ENCODE measurements at places on chromosomes 5 and 9. TPM values are rescaled to one million over a fixed set of nuclear protein-coding genes. Genes with fewer than 3 reads are reported as not detected.

GRCh38 chr9:18343784-18344183 is 130.2 kb upstream of the ADAMTSL1 start:
- DNase-seq: no peak

Gene CTXN3
- not detected for polyA plus RNA-seq

DNA sequence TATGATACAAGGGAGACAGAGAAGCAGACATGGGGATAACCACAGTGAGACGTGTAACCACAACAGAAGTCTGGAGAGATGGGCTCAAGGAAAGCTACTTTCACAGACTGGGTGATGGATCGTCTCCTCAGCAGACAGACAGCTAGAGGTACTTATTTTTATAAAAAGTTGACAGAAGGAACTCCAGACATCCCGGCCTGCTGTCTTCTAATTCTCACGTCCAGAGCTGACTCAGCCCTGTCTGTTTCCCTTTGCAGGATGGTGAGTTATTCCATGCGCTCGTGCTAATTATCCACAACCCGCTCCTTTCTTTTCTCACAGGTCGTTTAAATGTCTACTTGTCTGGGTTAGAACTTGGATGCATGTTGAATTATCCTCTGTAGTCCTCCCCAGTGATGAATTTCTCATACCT is 304.5 kb downstream of the CWC27 start:
- no peak for DNase-seq

DNA sequence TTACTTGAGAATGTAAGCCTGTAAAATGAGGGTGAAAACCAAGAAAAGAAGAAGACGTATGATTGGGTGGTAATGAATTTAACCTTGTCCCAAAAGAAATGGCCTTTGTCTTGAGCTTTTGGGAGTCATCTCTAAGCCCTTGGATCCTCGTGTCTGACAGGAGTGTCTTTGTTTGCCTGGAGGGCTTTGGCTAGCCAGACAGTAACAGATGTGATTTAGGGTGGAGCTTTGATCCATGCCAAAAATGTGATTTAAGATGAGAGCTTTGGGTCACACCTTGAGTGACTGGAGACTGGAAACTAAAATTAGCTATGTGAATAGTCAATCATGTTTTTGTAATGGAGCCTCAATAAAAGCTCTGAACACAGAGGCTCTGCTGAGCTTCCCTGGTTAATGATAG is 25.9 kb upstream of the ZFAND5 start:
- no peak for DNase-seq

DNA sequence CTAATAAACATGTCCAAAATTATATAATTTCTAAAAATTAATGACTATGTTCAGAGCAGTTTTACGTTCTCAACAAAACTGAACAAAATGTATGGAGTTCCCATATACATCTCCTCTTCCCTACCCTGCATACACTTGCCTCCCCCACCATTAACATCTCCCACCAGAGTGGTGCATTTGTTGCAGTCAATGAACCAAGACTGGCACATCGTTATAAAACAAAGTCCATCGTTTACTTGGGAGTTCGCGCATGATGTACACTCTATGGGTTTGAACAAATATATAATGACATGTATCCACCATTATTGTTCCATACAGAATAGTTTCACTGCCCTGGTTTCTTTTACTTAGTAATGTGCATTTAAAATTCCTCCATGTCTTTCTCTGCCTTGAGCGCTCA is 130.1 kb downstream of the APBA1 start:
- no peak for DNase-seq
